Substantia nigra (tissue), 51 donors: ENCODE measurements at places on chromosomes 7 and 10.

- DNase-seq = no peak
Measured at GRCh38 chr10:109992485-109992884, 15.3 kb upstream of the ADD3 start.

- DNase-seq = no peak
Measured at GRCh38 chr7:107213193-107213788, 44.5 kb downstream of the HBP1 start.

GRCh38 chr10:59724098-59724938 lies 14.7 kb upstream of the SLC16A9 start:
- no peak for DNase-seq

DNA sequence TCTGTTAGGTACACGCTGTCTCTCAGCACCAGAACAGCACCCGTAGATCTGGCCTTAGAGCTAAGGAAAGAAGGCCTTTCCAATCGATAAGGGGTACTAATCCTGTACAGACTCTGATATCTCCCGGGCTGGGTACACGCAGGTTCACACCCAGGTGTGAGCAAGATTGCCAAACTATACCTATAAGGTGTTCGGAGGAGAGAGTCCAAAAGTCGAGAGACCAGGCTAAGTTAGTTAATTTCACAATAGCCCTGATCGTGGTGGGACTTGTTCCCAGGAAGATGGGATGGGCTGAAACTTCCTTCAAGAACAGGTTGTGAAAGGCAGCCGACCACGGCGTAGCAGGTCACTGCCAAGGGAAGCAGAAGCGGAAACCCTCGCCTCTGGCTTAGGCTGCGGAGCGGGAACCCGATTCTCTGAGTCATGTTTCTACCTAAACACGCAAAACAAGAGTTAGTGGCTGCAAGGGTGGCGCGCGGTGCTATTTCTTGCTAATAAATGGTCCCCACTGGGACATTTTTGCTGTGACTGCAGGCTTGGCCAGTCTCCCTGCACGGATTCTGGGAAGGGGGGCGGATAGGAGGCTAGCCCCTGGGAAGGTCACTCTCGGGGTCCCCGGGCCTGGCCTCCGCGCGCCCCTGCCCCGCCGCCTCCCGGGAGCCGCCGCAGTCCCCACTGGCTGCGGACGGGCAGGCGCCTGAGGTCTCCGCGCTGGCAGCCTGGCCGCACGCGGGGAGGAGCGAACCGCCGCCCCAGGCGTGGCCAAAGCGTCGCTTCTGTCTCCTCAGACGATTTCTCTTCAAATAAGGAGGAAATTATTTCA lies 75.4 kb upstream of the PDSS1 start:
- no peak for DNase-seq

DNA sequence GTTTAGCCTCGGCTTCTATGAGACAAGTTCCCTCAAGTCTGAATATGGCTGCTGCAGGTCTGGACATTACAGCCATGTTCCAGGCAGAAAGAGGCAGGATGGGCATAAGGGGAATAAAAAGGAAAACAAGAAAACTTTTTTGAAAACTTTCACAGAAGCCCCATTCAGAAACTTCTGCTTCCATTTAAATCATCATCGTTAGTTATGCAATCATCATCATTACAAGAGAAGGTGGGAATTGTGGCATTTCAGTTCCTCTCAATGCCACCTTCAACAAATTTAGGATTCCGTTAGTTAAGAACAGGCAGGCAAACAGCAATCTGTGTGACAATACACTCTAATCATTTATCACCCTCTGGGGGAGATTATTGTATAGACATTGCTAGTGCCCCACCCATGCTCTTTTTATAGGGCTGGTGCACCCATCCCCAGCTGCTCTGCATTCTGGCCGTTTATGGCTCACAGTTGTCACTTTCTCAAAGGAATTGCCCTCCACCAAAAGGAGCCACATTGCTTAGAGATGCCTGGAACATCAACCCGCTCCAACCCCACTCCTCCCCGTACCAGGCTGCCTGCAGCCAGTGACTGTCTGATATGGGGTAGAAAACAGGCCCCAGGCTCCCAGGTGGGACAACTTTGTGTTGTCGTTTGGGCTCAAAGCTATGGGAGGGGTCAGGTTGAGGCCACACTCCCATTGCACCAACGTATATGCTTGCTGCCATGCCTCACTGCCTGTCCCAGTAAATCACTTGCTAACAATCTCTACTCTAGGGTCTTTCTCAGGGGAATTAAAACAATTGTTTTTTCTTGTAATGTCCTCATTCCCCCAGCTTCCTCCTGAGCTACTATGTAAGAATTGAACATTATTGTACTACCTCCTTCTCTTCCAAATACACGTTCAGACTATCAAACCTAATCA lies 24.2 kb downstream of the ITGB8 start:
- DNase-seq = no peak

DNA sequence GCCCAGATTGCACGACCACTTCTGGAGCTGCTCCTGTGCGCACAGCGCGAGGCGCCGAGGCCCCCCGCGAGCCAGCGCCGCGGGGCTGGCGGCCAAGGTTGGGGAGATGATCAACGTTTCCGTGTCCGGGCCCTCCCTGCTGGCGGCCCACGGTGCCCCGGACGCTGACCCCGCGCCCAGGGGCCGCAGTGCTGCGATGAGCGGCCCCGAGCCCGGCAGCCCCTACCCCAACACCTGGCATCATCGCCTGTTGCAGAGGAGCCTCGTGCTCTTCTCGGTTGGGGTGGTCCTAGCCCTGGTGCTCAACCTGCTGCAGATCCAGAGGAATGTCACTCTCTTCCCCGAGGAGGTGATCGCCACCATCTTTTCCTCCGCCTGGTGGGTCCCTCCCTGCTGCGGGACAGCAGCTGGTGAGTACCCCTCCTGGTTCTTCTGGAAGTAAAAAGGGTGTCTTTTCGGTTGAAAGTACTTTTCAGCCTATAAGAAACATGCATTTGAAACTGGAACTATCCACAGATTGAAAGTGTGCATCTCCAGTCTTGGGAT lies 683 bp downstream of the INSIG1 start:
- no peak for DNase-seq

DNA sequence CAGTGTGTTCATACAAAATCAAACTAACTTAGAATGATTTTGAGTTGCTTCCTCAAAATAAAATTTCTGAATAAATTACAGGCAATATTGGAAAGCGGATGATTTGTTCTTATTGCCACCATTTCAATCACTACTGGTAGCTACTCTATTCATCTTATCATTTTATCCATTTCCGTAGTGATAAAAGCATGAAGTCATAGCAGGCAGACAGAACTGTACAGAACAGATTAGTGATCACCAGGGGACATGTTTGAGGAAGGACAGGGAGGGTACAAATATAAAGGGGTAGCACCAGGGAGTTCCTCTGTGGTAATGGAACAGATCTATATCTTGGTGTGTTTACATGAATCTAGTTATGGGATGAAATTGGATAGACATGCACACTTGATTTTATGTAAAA lies 138.5 kb downstream of the WNT2 start:
- DNase-seq = no peak

GRCh38 chr7:44377681-44378421 lies 52.5 kb upstream of the CAMK2B start:
- DNase-seq = no peak
